ENCODE measurements at places on chromosomes 6 and 20.

GRCh38 chr6:119612911-119613381 is 263.4 kb upstream of the MAN1A1 start:
- no peak for DNase-seq

- DNase-seq, result no peak
Measured at GRCh38 chr20:18638768-18639167, 50.9 kb downstream of the DTD1 start.

GRCh38 chr20:4193069-4193452 is 177.7 kb upstream of the RNF24 start:
- no peak for DNase-seq

- DNase-seq, result no peak
Measured at GRCh38 chr6:34475238-34475682, 9.4 kb downstream of the PACSIN1 start.

GRCh38 chr6:44512868-44513741 is 125.6 kb downstream of the CDC5L start:
- DNase-seq, result no peak

DNA sequence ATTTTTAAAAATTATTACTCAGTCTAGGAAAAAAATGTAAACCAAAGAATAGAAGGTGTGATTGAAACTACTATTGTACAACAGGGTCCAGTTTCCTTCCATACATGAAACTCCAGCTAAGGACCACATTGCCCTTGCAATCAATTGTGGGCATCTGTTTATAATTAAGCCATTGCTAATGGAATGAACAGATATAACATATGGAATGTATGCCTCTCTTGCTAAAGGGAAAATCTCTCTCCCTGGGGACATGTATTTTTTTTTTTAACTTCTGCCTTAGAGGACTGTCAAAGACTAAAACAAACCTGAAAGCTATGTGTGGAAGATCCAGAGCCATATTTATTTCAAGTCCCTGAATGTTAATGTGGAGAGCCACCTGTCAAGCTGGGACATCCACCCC is 336.8 kb upstream of the MANEA start:
- no peak for DNase-seq

DNA sequence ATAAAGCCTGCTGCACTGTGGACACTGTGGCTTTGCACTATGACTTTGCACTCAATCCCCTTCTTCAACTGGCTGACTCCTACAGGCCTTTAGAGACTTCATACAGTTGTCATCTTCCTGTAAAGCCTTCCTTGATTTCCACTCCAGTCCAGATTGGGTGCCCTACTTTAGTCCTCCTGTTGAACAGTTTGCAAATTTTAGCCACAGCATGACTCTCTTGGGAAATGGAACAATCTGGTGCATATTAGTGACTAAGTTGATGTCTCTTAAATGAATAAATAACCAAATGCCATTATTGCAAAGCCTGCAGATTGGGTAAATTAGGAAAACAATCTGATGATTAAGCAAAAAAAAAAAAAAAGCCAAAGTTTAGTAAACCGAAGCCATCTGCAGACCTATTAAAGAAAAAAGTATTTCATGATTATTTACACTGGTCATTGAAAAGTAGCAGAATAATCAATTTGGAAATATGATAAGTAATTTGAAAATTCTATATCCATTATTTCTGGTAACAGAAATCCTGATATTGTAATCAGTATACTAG is 12.6 kb downstream of the PLCB4 start:
- DNase-seq, result no peak

DNA sequence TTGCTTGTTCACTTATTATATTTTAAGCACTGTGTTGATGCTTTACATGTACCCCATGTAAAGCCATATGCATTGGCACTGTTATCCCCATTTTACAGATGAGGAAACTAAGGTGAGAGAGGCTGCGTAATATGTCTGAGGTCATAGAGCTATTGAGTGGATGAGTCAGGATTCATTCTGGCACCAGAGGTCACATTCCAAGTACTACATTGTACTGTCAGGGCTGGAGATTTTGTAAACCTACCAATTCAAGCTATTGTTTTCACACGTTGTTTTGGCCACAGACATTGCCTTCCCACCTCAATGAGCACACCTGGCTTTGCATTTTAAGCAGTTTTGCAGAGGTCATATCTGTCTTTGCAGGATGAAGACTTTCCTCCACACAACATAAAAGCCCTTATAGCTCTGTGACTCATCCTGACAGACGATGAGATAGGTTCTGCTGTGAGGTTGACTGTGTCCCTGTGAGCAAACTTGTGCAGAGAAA is 33.2 kb downstream of the ANKS1A start:
- no peak for DNase-seq

DNA sequence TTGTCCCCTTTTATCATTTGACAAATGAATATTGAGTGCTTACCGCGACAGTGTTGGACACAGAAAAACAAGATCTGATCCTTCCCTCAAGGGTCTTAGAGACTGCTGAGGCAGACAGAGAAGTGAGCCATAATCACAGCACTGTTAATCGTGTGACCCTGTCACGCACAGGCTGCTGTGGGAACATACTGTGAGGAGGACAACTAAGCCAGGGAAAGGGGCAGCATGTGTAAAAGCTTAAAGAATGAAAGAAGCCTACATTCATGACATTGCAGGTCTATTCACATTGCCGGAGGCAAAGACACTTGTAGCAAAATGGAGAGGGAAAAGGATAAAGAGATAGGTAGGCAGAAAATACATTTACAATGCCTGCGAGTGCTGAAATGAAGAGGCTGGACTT is 32.7 kb downstream of the TRDN start:
- no peak for DNase-seq

DNA sequence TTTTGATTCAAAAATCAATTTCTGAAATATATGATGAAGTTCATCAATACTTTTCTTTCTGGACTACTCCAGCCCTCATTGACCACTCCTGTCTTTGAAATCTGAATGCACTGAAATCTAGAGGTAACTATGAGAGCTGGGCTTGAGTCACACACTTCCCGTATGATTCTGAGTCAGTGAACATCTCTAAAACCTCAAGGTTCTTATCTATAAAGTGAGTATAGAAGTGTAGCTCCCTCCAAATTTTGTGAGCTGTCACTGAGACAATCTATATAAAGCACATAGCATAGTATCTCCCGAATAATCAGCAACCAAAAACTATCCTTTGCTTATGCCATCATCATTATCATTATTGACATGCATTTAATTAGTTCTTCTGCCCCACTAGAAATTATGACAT is 182.4 kb downstream of the TSHZ2 start:
- no peak for DNase-seq

DNA sequence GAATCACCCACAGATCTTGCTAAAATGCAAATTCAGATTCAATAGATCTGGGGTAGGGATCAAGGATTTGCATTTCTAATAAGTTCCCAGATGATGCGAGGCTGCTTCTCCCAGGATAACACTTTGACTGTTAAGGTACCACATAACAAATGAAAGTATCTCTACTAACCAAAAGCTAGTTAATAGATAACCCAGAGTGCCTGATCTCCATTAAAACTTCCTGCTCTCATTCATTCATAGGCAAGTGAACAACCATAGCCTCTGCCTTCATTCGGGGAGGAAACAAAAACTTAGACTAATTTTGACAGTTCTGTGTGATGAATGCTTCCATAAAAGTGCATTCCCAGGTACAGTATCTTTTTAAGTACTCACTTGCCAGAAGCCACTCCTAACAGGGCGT is 265.6 kb upstream of the BTBD3 start:
- DNase-seq, result no peak

- DNase-seq, result no peak
Measured at GRCh38 chr20:61558726-61559125, 306.7 kb downstream of the CDH4 start.

DNA sequence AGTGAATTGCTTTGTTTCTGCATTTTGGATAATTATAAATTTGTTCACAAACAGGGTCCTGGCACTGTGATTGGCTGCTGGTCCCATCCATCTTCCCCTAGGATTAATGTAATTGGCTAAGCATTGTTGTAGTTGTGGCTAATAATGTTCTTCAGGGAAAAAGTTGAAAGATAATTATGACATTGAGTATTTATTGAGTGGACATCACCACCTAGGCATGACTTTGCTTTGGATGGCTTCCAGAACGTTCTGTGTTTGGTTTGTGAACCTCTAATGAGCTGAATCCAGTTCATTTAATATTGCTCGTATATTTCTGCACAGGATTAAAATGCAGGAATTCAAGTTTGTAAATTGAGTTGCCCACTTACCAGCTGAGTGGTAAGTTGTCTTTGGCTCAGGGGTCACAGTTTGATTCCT is 55.1 kb downstream of the ARID1B start:
- no peak for DNase-seq

DNA sequence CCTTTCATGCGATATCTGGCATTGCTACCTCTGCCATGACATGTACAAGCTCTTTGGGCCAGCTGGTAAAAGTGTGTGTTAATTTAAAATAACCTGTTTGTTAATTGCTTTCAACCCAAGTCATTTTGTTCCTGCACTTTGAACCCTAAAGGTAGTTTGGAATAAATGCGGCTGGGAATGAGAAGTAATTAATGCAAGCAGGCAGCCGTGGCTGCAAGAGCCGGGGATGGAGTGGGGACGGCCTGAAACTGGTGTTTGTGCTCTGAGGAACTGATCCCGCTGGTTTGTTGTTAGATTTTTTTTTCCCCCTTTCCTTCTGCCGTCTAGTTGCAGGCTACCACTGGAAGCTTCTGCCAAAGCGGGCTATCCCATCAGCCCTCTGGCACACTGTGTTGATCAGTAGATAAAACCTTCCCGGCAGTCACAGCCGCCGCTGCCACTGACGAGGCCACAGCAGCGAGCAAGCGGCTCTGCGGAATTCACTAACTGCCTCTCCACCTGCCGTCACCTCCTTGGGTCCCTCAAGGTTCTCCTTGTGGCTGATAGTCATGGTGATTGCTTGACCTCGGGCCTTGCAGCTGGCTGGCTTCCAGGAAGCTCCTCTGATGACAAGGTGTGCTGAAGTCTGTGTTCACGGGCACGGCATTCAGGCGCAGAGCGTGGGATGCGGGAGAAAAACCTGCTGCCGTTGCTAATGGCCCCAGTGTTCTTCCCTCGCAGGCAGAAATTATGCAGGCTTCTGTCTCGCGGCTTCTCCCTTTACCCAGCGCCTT is 315.9 kb downstream of the TFAP2A start:
- no peak for DNase-seq

- no peak for DNase-seq
Measured at GRCh38 chr20:49981218-49982071, 1.3 kb upstream of the SNAI1 start.

- DNase-seq, result no peak
Measured at GRCh38 chr6:49336514-49337131, 126.4 kb downstream of the MMUT start.
